Posterior vena cava (tissue), 2 donors: ENCODE measurements at places on chromosomes 3 and 15.

DNA sequence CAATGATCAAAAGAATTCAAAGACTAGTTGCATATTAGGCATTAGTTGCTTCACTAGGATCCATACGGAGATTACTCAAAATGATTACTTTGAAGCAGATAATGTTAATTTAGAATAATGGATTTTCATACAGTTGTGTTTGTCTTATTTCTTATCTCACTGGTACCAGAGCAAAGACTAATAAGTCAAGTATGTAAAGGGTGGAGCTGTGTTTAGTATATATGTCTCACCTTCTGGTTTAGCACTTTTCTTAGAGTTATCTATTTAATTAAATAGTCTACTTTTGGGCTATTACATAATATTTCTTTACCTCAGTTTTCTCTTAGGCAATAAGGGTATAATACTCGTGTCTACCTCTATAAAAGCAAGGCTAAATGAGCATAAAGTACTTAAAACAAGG lies 18.8 kb downstream of the TMEM207 start:
- DNase-seq, result no peak

DNA sequence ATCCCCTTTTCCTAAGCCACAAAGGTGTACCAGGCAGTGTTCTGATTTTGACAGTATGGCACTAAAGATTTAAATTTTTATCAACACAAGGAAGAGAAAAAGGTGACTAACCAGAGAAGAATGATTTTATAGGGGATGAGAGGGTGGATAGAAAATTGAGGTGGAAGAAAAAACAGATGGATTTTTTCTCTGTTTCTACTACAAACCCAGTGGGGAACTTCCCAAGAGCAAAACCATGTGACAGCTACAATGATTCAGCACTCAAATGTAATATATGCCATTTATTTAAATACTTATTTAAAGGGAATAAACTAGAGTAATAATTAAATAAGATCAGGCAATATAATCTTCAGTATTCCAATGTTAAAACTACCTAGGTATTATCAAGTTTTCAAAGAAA lies 11.1 kb downstream of the DCUN1D1 start:
- no peak for DNase-seq

DNA sequence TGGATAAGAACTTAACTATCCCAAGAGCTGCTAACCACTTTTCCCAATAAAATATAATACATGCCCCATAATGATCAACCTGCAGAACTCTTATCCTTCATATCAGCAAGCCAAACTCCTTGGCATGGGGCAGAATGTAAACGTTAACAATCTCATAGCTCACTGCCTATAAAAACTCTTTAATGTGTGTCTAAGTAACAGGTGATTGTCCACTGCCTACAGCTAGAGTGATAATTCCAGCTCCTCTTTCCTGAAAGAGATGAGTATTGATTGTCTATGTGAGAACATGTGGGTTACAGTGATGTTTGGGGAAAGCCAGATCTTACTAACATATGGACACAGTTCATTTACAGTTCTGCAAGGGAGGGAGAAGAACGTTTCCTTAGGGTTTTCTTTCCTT lies 11.3 kb upstream of the GLCE start:
- DNase-seq, result no peak

DNA sequence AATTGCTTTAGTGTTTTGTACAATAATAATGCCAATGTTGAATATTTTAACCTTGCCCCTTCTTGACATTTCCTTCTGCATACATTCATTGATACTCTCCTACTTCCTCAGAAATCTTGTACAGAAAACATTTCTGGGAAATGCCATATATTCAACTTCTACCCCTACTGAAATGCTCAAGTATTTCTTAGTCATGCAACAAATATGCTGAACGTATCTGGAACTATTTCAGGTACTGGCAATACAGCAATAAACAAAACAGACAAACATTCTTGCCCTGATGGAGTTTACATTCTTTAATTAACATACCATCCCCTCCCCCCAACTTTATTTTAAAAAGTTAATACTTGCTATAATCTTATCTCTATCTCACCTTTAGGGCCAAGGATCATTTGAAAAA lies 147.2 kb downstream of the STAG1 start:
- DNase-seq, result no peak

GRCh38 chr3:33437556-33438283 lies 2.5 kb downstream of the UBP1 start:
- no peak for DNase-seq

GRCh38 chr3:101722394-101723173 lies 1.8 kb upstream of the CEP97 start:
- DNase-seq, result no peak

DNA sequence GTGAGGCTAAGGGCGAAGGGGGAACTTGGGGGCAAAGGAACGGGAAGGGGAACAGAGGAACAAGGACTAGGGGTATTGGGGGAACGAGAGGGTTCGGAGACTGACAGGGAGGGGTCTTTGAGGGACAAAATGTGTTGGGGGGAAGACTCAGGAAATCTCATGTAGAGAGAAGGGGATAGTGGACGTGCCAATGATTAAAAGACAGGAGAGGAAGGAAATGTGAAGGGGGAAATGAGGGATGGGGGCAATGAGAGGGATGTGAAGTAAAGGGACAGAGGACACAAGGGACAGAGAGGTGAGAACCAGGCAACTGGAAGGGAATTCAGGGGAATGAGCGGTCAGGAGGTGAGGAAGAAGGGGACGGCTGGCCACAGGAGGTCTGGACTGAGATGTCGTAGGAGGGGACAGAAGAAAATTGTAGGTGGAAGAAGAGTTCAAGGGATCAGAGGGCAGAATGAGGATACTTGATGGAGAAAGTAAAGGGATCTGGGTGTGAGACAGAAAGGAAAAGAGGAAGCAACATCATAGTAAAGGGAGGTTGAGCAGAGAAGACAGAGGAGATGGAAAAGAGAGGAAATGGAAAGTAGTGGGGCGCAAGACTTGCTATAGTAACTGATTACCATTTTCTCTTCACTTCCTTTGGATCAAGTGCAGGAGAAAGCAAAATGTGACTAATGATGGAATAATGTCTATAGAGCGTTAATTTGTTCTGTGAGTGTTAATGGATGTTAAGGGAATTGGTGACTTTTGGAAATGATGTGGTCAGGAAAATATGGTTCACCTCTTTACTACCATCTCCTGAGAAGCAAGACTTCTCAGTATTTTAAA lies 749 bp downstream of the RAB8B start:
- DNase-seq, result no peak

GRCh38 chr3:122094125-122094524 lies 39.0 kb downstream of the CD86 start:
- DNase-seq, result no peak

DNA sequence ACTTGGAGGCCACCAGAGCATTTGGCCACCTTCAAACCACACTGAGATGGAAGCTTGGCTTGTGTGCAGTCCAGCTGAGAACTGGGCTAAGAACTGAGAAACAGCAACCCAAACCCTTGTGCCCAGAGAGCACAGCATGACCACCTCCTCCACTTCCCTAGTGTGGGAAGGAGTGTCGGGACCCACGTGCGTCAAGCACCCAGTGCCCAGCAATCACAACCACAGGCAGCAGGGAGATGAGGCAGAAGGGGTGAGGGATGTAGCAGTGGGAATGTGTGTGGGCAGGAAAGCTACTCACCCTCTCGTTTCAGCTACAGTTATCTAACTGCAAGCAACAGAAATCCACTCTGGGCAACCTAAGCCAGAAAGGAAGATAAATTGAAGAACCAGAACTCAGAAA lies 25.0 kb upstream of the RFTN1 start:
- no peak for DNase-seq

DNA sequence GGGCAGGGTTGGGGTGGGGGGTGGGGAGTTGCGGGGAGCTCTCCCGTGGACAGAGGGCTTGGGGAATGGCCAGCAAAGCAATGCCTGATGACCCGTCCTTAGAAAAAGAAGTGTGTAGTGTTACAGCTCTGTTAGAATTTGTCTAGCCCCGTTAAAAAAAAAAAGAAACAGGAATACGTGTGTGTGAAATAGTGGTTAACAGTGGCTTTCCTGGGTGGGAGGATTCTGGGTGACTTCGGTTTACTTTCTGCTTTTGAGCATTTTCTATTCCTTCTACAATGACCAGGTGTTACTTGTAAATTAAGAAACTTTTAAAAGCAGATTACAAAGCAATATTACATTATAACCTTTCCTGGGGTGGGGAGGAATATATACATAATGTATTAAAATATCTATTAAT lies 25.0 kb downstream of the H1-8 start:
- DNase-seq, result no peak

GRCh38 chr3:132870541-132870940 lies 148.3 kb upstream of the NPHP3 start:
- no peak for DNase-seq

DNA sequence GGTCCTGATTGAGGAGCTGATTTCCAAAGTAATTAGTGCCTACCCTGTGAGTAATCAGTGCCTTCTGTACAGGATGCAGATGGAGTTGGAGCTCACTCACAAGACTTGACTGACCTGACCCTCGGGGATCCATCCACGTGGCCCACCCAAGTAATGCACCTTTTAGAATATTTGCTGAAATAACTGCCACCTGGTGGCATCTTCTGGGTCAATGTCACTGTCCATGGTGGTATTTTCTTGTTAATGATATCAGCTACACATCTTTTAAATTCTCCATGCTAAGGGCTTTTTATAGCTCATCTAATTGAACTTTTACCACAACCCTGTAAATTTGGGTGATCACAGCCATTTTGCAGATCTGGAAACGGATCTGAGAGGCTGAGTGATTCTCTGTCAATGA lies 74.3 kb upstream of the ANKRD34C start:
- DNase-seq, result no peak

GRCh38 chr15:57732526-57733331 lies 26.2 kb downstream of the POLR2M start:
- no peak for DNase-seq

GRCh38 chr15:69755551-69756310 lies 303.1 kb downstream of the RPLP1 start:
- no peak for DNase-seq

DNA sequence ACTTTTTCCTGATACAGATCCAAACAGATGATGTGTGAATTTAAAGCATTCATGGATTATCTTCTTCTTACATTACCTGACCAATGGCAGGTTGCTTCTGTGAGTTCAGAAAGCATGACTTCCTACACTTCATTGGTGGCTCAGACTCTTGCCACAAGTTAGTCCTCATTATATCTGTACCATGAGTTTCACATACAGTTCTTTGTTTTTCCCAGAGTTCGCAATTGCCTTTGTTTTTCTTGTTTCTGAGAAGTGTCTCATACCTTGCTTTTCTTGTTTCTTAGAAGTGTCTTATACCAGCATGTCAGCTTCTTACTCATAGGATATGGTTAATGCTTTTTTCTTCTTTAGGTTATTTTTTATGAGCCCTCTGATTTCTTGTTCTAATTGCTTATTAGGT lies 133.8 kb upstream of the TLE3 start:
- DNase-seq, result no peak

DNA sequence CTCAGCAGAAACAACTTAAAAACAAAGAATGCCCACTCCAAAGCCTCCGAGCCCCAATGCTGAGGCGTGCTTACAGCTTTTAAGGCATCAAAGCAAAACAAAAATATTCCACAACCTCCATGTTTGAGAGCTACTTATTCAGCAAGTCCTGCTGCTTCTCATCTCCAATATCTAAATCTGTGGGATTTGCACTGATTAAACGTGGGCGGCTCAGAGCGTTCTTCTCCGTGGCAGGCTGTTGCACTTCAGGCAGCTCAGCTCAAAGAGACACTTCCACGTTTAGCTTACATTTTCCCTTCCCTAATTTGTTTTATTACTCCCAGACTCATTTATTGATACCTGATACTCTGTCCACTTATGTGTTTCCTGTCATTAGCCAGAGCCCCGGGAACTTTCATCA lies 282.6 kb upstream of the MCTP2 start:
- DNase-seq, result no peak

DNA sequence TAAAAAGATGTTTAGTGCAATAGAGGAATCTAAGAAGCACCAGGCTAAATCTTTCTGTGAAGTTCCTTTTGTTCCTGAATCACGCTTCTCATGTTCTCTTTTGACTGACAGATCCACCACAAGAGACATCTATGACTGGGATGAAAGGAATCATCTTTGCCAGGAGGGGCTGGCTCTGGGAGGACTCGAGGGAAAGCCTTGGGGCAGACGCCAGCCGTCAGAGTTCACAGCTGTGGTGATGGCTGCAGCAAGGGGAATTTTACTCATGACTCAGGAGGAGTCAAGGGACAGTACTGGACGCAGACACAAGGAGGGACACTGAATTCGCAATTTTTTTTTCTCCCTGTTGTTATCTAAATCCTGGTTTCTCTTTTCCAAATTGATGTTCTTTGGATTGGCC lies 38.7 kb downstream of the C3orf38 start:
- no peak for DNase-seq

- DNase-seq, result no peak
These were observed 903.2 kb downstream of the MCTP2 start for GRCh38 chr15:95134431-95135110.

GRCh38 chr3:136925425-136926190 lies 32.2 kb upstream of the IL20RB start:
- no peak for DNase-seq

GRCh38 chr15:60914360-60914759 lies 314.7 kb downstream of the RORA start:
- no peak for DNase-seq

- DNase-seq, result no peak
These were observed 194.1 kb upstream of the ZBTB20 start for GRCh38 chr3:115341208-115341607.

DNA sequence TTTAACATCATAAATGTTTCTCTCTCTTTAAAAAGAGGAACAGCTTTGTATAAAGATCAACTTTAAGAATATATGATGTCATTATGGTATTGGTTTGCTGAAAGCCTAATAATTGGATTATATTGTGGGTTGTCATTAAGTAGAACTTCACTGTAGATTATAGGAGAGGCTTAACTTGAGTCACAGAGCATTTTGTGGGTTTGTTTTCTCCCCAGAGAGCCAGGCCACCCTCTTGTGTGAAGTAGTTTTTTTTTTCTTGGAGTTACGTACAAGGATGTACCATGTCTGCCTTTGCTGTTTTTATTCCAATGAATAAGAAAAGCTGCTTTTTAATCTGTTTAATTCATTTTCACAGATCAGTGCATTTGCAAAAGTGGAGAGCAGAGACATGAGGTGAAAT lies 354.8 kb upstream of the TBL1XR1 start:
- DNase-seq, result no peak

DNA sequence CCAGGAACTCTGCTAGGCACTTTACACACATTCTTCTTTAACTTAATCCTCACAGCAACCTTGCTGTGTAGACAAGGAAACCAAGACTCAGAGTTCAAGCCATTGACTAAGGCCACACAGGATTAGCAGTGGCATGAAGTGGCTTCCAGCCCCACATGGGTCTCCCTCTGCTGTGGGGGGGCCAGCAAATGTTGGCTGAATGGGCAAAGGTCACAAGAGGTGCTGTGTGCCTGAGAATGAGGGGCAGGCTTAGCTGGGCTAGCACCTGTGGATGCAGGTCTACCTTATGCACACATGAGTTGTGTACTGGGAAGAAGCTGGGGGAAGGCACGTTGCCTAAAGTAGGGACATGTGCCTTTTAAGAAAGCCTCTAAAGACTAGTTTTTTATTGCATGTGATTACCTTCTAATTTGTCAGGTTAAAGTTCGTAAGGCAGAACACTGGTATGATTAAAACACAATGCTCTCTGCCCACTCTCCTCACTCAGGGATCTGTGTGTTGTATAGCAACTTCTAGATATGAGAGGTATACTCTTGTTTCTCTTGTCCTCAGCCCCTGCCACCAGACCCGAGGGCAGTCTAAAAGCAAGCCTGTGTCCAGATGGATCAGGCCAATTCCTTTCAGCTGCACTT lies 10.9 kb downstream of the BAHD1 start:
- no peak for DNase-seq
